AG20443 (cell line): ENCODE measurements at places on chromosomes 2 and 18.

GRCh38 chr18:75809926-75810255, 382.4 kb upstream of the SMIM21 start:
- DNase-seq, result no peak

- DNase-seq, result no peak
Observed at GRCh38 chr2:169911119-169911518, 83.9 kb downstream of the UBR3 start.

- DNase-seq, result no peak
Observed at GRCh38 chr2:168814939-168815907, 12.8 kb downstream of the NOSTRIN start.

- DNase-seq, result no peak
Observed at GRCh38 chr2:128812183-128812940, 493.7 kb upstream of the HS6ST1 start.

DNA sequence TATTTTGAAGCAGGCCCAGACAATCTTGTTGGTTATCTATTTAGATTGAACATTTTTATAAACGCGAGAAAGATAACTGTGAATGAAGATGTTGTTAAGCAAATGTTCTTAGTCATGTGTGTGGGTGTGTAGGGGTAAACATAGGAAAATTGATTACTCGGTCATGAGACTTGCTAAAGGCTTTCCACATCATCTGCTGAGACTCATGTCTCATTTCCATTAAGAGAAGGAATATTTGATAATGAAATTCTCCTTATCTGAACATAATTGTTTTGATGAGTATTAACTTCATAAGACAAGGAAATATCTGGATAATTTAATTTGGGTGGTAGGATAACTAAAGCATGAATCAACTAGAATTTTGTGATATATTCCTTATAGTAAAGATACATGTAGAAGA, 19.7 kb downstream of the CCDC102B start:
- no peak for DNase-seq

- no peak for DNase-seq
Observed at GRCh38 chr2:24515335-24515734, 24.3 kb downstream of the NCOA1 start.
